CD4-positive, alpha-beta T cell treated with Interleukin-2 at 100 ng/mL for 4 hours (primary cell): ENCODE measurements at places on chromosomes 3 and 15.

DNA sequence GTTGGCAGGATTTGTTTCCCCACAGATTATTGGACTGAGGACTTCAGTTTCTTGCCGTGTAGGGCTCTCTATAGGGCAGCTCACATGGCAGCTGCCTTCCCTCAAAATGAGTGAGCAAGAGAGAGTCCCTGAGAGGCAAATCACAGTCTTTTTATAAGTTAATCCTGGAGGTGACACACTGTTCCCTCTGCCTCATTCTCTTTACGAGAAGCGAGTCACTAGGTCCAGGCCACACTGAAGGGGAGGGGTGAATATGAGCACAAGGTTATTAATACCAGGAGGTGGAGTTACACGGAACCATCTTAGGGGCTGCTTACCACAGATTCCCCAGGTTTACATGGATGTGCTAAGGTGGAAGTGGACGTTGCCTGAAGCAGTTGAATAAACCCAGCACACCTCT is 77.0 kb downstream of the LPP start:
- no peak for DNase-seq

GRCh38 chr3:17110660-17111396 is 226.1 kb downstream of the PLCL2 start:
- no peak for DNase-seq

DNA sequence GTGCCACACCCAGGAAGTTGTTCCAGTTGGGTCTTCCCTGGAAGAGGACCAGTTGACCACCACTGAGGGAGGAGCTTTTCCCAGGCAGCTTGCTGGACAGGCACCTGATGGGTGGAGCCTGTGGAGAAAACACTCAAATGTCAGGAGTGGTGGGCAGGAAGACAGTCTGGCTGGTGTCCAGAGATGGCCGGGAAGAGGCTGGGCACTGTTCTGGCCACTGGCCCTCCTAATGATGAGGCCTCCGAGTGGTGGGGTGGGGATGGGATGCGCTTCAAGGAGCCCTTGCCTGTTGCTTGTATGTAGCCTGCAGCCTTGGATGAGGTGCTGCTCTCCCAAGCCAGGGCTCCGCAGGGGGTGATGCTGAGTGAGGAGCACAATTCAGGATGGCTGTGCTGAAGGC is 12.3 kb downstream of the PLEKHO2 start:
- no peak for DNase-seq

DNA sequence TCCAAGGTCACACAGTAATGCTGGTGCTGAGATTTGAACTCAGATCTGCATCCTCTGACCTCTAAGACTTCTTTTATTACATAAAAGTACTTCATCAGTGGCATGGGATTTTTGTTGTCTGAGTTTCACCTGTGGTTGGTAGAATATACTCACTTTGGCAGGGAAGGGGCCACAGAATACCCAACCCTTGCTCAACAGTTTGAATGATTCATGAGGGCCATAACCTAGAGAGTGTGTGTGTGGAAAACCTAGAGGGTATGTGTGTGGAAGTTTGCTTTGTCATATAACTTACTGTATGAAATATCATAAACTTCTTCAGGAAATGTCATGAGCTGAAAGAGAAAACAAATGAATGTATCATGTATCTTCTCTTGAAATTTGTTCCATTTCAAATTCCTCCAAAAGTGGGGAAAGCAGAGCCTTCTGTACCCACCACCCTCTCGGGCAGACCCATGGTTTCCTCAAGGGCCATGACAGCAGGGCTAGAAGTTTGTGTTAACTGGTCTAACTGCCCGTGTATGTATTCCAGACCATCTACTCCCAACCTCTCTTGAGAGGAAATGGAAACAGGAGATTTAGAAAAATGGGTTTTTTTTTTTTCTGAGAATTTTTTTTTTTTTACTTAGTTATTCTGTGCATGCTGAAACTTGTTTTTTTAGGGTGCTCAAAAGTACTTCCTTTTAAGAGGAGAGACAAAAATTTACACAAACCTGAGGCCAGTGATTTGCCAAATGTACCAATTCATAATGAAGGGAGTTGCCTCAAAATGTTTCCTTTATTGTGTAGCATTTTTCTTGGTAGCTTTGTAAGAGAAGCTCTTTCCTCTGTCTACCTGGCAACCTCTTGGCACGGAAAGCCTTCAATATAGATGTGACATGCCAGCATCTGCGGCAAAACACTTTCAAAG is 127.0 kb downstream of the TPRG1 start:
- no peak for DNase-seq
